NT2/D1 (cell line): ENCODE measurements at places on chromosomes 4 and X.
A peak's percentile ranks its signal among the peaks of the same experiment; 100 is the strongest.

DNA sequence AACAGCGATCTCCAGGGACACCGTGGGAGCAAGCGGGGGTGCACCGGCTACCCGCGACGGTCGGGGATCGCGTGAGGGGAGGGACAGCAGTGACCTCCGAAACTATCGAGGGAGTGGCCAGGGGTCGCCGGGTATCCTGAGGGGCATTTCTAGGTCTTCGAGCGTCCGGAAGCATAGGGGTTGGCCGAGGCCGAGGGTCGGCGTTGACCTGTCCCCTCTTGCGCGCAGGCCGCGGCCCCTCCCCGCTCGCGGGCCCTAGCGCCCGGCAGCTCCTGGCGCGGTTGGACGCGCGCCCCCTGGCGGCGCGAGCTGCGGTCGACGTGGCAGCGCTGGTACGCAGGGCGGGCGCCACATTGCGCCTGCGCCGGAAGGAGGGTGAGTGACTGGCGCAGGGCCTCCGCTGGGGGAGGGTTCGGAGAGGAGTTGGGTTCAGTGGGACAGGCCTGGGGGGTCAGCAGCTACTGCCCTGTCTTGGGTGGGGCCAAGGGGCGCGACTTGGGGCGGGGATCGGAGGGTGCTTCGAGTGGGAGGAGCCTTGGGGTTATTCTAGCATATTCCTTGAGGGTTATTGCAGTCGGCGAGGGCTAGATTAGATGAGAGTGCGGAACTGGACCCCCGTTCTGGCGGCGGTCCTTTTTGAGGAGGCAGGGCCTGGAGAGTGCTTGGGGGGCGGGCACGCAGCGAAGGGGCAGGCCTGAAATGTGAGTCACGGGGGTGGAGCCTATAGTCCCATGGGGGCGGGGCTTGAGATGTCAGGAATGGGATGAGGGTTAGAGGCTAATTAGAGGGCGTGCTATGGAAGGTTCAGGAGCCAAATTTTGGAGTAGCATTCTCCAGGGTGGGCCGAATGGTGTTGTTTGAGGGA is 1.2 kb downstream of the MAGIX start:
- DNase-seq: peak; percentile 85

GRCh38 chrX:153357877-153358276 is 23.9 kb downstream of the ZNF275 start:
- DNase-seq: no peak

DNA sequence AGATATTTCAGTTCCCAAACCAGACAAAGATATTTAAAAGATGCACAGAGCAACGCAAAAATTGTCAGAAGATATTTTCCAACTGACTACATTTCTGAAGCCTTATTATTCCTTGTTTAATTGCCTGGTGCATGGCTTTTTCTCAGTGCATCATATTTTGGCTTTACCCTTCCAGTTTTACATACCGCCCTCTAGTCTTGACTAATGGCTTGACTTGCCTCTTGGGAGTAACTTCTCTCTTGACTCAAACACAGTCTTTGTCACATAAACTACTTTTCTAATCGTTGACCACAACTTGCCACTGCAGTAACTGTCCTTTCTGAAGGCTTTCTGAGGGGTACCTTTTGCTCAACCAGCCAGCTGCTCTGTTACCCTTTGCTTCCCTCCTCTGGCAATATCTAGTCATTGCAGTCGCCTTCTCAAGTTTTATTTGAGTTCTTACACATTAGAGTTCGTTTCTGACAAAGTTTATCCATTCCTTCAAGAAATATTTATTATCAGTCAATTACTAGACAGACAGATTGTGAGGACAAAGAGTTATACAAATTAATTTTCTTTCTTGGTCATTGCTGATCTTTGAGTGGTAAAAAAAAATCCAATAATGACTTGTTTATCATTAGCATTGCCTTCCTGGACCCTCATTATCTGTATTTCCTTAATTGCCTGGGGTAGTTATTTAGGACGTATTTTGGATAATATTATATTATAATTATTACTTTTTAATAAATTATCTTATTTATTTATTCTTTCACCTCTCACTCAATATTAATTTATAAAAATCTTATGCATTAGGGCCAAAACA is 506.9 kb upstream of the PCDH10 start:
- peak; percentile 30 for DNase-seq

GRCh38 chrX:46262304-46262703 is 282.9 kb downstream of the ZNF674 start:
- DNase-seq: no peak

DNA sequence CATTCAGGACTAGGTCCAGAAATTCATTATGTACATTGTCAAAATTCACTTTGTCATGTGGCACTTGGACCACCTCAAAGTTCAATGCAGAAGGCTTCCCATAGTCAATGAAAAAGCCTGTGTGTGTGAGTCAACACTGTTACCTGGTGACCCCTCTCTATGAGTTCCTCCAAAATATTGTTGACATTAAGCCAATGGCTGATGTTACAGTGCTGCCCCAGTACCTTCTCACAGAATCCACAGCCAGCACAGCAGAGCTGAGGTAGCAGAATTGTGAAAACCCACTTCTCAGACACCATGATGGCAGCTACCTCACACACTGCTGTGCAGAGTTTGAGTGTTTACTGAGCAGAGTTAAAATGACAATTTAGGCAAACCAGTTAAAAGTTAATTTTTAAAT is 22.4 kb upstream of the UGT2B4 start:
- no peak for DNase-seq

- no peak for DNase-seq
Measured at GRCh38 chrX:155048977-155049619, 21.8 kb downstream of the CMC4 start.

GRCh38 chr4:175422331-175422730 is 389.7 kb downstream of the GPM6A start:
- DNase-seq: no peak

DNA sequence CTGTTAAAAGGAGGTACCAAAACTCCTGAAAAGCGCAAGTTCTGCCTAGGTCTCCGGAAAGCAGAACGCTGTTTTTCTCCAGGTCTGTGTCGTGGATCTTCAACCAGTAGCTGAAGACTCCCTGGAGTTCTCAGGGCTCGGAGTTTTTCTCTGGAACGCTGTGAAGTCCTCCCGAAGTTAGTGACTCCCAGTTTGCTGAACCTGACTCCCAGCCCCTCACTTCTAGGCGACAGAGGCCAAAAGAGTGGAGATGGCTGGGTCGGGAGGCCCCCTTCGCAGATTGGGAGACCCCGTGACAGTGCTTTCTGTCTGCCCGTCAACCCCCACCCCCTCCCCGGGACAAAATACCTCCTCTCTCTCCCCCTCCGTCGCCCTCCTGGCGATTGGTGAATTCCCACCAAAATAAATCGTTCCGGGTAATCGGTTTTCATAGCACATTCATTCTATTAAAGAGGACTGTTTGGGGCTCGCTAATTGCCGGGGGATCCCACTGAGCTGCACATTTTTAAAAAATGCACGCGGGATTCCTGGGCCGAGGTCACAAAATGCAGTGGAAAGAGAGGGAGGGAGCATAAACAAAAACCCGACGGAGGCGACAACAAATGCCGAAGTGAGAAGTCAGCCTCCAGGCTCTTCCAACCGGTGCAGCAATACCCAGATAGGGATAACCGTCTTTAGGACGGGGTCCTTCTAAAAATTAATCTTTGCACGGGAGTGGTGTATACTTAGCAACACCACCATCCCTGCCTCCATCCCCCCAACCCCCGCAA is 4.0 kb upstream of the MSX1 start:
- no peak for DNase-seq

GRCh38 chr4:159160242-159160641 is 57.4 kb downstream of the RAPGEF2 start:
- no peak for DNase-seq

GRCh38 chr4:95550115-95550987 is 1.6 kb upstream of the UNC5C start:
- no peak for DNase-seq

GRCh38 chr4:102598086-102598761 is 97.1 kb downstream of the NFKB1 start:
- no peak for DNase-seq

GRCh38 chr4:96009427-96010119 is 169.7 kb downstream of the PDHA2 start:
- DNase-seq: no peak

GRCh38 chrX:13257223-13258051 is 62.4 kb downstream of the ATXN3L start:
- no peak for DNase-seq

- no peak for DNase-seq
Measured at GRCh38 chrX:39627257-39627656, 470.5 kb downstream of the BCOR start.

DNA sequence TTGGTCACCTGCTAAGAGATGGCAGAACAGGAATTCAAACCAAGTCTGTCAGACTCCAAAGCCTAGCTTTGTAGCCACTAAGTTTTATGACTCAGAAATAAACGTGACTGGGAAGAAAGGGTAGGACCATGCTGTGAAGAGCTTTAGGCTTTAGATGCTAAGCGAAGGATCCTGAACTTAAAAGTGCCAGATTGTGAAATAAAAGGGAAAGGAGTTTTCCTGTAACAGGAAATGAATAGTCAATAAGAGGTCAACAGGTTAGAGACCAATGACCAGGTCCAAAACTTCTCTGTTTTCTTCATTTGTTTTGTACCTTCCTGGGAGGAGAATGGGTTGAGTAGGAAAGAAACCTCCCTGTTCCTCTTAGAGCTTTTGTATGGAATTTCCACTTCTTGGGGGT is 98.8 kb upstream of the EOLA2 start:
- DNase-seq: no peak

GRCh38 chr4:108043526-108043925 is 53.8 kb downstream of the HADH start:
- DNase-seq: no peak
